ENCODE measurements at places on chromosomes 2 and 18.

DNA sequence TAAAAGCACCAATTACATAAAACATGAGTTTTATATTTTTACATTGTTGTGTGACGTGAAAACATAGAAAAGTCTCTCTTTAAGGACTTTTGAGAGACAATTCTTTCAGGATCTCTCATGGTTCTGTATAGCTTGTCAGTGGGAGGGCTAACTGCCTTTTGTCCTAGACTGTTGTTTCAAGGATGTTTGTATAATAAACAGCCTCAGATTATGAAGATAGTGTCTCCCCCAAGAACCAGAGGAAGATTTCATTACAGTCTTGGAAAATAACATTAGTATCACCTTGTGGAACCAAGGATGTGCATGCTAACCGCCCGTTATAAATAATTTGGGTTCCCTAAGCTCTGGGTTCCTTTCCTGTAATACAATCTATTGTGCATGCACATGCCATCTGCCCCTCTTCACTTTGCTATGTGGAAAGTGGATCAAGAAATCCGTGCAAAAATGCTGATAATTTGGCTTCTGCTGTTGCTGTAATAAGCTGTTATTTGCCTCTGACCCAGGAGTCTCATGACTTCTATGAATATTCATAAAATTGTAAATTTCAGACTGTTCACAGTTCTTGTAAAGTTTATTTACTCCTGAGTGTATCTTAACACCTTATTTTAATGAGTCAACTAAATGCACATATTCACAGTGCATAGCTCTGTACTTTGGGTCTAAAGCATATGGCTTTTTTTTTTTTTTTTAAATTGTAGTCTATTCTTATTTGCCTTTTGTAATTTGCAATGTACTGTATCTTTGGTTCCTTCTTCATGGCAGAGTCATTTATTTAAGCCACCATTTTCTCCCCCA is 265.5 kb downstream of the PTH2R start:
- no peak for DNase-seq

DNA sequence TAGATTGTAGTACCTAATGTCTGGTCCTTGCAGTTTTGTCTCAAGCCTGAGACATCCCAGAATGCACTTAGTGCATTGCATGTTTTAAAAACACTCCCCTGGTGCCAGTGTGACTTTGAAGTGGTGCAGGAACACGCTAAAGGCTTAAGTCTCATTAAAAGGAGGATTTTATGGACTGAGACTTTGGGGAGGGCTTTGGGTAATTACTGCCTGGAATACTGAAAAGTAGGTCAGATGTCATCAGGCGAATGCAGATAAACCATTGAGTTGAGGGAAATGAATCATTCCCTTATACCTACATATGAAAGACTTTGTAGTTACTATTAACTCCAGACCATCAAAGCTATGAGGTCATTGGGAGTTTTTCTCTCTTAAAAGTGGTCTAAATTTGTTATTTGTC is 3.0 kb upstream of the OSBPL1A start:
- DNase-seq: no peak

DNA sequence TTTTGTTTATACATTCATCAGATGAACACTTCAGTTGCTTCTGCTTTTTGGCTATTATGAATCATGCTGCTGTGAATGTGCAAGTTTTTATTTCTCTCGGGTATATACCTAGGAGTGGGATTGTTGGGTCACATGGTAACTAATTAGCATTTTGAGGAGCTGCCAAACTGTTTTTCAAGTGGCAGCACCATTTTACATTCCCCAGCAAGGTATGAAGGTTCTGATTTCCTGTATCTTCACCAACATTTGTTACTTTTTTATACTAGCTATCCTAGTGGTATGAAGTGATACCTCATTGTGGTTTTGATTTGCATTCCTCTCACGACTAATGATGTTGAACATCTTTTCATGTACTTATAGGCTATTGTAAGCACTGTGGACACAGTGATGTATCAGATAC is 53.9 kb downstream of the DYNC1I2 start:
- no peak for DNase-seq

DNA sequence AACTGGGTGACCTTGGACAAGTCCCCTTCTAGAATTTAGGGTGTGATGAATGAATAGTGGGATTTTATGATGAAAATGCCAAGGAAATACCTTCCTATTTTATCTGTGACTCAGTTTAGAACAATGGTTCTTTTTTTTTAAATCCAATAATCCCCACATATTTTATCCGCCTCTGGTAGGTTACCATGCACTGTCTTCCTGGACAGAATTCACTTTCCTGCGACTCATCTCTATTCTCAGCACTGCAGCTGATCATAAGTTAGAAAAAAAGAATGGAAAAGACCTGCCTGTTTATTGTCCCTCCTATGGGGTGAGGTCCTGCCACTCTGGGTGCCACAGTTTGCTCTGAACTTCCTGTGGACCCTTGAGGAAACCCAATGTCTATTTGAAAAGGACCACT is 73.1 kb downstream of the IRS1 start:
- DNase-seq: no peak

- DNase-seq: no peak
Measured at GRCh38 chr2:873651-874580, 76.7 kb upstream of the SNTG2 start.

GRCh38 chr2:162244541-162245031 is 1.3 kb upstream of the FAP start:
- DNase-seq: no peak

DNA sequence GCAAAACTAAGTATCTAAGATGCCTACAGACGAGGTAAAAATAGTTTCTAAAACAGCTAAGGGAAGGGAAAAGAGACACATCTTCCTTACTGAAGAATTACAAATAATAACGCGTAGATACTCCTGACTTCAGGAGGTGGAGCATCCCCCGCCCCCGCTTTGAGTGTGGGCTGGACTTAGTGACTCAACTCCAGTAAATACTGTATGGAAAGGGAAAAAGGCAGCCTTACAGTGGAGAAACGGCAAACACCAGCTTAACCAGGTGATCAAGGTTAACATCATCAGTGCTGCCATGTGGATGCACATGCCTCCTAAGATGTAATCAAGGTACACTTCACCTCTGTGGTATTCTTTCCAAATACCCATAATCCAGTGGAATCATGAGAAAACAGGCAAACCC is 47.9 kb downstream of the HADHB start:
- DNase-seq: no peak

DNA sequence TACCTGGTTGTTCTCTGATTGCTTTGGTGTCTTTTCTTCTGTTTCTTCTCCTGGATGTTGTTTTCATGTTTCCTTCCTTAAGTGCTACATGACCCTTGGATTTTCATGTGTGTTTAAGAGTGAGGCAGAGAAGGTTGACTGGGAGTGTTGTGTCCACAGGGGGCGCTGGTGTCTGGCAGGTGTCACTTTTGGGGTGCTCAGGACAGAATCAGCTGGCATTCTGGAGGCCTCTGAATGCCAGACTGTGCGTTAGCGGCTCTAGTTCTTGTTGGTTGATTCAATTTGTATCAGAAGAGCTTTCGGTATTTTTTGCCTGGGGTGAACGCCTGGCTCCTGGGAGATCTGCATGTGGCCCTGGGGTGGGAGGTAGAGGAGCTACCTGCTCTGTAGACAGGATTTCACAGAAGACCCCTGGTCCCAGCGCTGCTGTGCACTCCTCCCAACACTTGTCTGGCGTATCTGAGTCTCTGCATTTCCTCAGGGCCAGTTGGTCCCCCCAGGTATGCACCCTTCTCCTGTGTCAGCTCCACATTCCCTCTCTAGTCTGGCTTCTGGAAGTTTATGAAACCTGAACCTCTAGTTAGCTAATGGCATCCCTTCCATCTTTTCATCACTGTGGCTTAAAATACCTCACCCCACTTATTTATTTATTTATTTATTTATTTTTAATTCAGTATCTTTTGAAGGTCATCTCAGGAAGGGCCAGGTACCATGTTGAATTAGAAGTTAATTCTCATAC is 1.1 kb downstream of the GREB1 start:
- no peak for DNase-seq

- no peak for DNase-seq
Measured at GRCh38 chr2:16069663-16069932, 129.2 kb downstream of the MYCN start.

DNA sequence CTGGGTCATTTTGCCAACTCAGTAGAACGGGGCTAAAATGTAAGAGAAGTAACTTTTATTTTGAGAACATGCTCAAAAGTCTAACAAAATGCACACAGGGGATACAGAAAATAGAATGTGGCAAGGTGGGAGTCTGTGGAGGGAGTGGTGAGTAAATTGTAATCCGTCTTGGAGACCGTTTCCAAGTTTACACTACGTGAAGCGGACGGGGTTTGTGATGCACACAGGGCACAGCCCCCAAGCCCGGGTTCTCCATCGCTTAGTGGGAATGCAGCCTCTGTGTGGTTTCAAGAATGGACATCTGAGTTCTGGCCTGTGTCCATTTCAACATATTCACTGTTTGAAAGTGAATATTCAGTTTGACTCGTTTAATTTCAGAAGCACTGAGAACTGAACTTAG is 65.0 kb upstream of the TMEM18 start:
- DNase-seq: no peak

GRCh38 chr2:83837823-83838222 is 621.3 kb downstream of the SUCLG1 start:
- no peak for DNase-seq

DNA sequence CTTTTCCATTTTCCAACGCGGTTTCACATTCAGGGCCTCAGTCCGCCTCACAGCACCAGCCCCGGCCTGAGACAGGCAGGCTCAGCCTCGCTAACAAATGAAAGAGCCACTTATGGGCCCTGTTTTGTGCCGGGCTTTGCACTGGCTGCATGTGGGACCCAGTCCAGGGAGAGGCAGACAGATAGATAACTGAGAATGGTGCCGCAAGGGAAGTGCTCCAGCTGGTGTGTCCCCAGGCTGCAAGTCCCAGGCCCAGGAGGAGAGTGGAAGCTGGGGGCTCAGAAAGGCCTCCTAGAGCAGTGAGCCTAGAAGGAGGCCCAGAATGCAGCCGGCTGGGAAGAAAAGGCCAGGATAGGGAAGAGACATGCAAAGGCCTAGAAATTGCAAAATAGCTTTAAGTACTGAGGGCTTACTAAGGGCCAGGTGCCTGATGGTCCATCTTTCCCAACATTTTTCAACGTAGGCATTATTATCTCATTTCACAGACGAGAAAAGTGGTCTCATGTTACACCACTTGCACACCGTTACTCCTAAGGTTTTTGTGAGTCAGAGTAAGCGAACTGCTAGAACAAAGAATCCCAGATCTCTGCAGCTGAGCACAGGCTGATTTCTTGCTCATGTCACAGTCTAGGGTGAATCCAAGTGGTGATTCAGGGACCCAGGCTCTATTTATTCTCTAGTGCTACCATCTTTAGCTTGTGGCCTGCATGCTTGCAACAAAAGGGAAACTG is 26.0 kb downstream of the ADRA2B start:
- DNase-seq: no peak

DNA sequence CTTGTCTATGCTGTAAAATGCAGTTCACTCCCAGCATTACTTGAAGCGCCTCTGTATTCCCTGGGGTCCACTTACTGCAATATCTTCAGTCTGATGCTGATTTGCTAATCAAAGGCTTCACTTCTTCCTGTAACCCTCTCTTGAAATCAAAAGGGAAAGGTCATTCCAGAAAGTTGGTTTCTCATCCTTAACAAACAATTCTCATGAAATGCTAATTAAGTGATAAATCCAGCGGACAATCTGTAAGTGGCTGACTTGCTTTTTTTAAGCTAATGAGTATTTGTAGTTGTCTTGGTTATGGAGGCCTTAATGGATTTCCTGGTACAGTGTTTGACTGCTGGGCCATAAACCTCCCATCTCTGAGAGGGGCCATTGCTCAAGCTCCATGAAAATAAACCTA is 499.6 kb upstream of the HS6ST1 start:
- DNase-seq: no peak

DNA sequence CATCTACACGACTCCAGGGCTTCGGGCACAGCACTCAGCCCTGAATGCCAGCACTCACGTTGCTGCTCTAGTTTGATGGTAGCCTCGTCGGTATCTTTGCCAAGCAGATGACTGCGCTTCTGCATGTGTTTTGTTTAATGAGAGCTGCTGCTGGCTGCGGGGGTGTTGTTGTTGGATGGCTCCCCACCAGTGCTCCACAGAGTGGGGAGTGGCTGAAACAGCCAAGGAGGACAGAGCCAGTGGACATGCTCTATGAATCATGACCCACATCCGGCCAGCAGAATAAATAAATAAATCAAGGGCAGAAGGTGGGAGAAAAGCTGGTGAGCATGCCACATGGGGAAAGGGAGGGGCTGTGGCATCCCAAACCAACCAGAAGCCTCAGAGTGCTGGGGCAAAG is 131.2 kb upstream of the SOX11 start:
- no peak for DNase-seq

- no peak for DNase-seq
Measured at GRCh38 chr2:239283961-239284795, 116.6 kb downstream of the HDAC4 start.

DNA sequence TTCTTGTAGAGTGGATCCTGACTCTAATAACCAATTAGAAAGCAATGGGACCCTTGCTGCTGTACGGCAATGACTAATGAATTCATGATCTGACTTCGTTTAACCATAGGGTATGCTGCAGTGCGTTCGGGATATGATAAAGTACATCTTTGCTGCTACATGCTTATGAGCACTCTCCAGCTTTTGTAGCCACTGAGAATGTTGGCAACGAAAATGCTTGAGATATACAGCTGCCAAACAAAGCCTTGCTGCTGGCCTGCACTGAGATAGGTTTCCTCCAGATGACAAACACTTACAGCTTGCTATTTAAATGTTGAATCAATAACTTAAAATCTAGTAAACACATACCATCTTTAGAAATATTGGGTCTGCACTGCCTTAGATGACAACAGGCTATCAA is 372.4 kb upstream of the SLC8A1 start:
- DNase-seq: no peak

DNA sequence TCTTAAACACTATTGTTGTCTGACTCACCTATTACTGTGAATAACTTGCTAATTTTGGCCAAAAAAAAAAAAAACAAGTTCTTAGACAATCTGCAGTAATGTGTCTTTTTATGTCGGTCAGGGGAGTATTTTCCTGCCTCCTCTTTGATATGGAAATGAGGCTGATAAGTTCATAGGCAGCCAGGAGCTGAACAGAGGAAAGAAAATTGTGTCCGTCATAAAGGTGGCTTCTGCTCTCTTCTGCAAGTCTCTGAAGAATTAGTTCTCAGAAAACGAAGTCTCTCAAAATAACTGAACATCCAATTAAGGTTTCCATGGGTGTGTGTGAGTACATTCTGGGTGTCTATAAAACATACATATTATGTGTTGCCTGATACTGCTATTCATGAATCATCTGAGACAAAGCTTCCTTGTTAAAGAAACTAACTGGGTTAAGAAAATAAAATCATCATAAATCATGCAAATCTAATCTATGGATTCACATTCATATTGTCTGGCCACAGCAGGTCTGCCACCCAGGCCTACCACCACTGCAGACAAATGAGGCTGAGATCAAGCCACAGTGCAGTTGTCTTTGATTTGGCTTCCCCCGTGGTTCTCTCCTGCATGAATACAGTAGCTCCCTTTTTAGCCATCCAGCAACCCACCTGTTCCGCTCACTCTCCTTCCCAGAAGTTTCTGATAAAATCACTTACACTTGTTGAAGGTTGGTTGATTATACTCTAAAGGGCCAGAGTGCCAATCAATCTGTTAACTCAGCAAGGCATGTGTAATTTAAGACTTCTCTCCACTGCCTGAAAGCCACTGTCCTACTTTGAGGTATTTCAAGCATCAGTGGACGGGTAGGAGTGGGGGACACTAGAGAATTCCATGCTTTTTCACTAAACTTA is 19.4 kb upstream of the SP5 start:
- DNase-seq: no peak

- no peak for DNase-seq
Measured at GRCh38 chr18:5600378-5601071, 56.7 kb upstream of the EPB41L3 start.

Measured in stimulated activated CD4-positive, alpha-beta T cell treated with anti-CD3 and anti-CD28 coated beads, TNF-alpha, amount 100 ng/mL, for 1 hour (primary cell).